ENCODE measurements at places on chromosomes 5 and 9.

DNA sequence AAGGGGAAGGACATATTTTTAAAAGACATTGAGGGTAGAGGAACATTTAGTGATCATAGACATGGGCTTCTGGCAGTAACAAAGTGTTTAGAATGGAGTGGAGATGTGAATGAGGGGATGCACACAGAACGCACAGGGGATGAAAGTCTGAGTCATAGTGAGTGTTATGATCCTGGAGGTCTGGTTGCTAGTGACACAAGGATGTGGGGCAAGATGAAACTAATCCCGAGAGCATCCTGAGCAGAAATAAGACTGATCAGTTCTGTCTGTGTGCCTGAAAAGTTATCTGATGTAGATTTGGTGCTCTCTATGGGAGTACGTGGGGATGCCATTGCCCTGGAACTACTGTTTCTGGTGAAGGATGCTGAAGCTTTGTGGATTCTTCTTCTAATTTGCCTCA is 141.1 kb downstream of the CHSY3 start:
- DNase-seq = no peak

GRCh38 chr9:114409103-114409780 is 21.5 kb upstream of the AKNA start:
- DNase-seq = peak; percentile 21

GRCh38 chr9:72701510-72701909 is 180.1 kb downstream of the TMC1 start:
- no peak for DNase-seq

- no peak for DNase-seq
Observed at GRCh38 chr5:2186472-2187015, 303.8 kb upstream of the IRX4 start.

All from Kasumi-1 (cell line).